ENCODE measurements at places on chromosomes 12 and 14. TPM values are rescaled to one million over a fixed set of nuclear protein-coding genes. Genes with fewer than 3 reads are reported as not detected.

GRCh38 chr14:89440986-89441909, 24.2 kb upstream of the FOXN3 start:
- no peak for DNase-seq

The GPR84 gene
- total RNA-seq: 1.2 TPM

DNA sequence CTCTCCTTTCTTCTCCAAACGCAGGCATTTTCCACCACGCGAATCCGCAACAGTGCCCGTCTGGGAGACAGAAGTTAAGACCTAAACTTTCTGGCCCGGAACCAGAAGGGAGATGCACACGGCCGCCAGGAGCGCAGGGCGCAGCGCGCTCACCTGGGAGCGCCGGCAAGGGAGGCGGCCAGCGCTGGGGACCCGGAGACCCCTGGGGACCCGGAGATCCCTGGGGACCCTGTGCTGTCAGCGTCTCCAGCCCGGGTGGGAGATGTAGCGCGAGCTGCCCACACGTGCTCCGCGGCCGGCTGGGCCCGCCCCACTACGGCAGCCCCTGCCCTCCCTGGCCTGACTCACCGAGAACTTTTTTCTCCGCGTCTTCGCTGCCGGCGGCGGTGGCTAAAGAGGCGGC, 620 bp downstream of the YBX3 start:
- peak; percentile 70 for DNase-seq

DNA sequence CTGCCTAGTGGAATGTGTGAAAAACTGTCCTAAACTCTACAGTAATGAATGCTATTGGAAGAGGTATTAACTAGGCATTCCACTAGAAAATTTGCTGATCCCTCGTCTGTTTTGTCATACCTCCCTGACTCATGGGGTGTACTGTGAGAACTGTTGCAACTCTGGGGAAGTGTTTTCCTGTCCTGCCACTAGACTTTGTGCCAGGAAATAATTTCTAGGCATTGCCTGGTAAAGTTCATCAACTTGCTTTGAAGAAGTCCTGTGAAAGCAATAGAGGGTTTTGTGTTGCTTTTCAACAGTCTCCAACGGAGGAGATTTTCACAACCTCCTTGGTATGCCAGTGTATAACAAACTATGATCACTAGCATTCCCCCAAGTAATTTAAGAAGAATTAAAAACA, 139.9 kb downstream of the AKAP6 start:
- no peak for DNase-seq

DNA sequence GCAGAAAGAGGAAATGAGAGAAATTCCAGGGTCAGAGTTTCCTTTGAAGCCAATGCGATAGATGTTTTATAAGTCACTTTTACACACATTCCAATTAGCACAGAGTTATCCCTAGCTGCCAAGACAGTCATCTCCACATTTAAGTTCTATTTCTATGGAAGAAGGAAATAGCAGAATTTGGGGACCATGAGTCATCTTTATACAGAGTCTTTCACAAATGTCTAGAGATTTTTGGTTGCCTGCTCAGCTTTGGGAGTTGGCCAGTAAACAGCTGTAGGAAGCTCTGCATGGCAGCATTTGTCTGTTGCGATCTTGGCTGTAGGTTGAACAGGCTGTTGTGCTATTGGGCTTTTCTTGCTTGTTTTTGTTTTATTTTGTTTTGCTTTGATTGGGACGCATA, 884.3 kb downstream of the GALC start:
- no peak for DNase-seq

The PRH2 gene
- not detected for total RNA-seq

GRCh38 chr12:31874961-31875608, 84.1 kb upstream of the RESF1 start:
- DNase-seq: peak; percentile 69

The FAR2 gene
- 7.6 TPM for total RNA-seq

DNA sequence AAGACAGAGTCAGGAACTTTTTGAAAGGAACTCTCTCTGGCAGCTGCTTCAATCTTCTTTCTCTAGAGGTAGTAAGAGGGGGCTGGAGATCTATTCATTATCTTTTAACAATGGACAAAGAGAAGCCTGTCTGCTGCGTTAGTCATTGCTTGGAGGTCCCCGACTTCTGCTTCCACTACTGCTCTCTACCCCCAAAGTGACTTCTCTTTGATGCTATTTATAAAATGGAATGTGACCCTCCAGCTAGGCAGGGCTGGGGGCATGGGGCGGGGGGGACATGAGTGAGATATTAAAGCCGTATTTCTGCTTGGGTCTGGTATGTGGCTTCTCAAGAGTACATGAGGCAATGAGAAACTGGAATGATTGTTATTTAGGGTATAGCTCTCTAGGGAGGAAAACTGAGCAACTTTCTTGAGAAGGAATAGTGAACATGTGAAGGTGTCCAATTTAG, 41.4 kb upstream of the NUDT4 start:
- DNase-seq: no peak

DNA sequence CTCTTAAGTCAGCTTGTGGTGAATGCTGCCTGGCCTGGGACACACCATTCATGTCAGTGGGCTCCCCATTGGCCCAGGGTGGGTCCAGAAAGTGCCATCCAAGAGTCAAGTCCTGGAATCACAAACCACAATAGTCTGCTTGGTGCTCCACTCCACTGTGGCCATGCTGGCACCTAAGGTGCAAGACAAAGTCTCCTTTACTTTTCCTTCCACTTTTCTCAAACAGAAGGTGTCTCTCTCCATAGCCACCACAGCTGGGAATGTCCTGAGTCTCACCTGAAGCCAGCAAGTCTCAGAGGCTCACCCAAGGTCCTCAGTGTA, 9.0 kb downstream of the RDH16 start:
- DNase-seq: no peak

The NOS1 gene
- total RNA-seq: not detected

The GPRC5D gene
- not detected for total RNA-seq

DNA sequence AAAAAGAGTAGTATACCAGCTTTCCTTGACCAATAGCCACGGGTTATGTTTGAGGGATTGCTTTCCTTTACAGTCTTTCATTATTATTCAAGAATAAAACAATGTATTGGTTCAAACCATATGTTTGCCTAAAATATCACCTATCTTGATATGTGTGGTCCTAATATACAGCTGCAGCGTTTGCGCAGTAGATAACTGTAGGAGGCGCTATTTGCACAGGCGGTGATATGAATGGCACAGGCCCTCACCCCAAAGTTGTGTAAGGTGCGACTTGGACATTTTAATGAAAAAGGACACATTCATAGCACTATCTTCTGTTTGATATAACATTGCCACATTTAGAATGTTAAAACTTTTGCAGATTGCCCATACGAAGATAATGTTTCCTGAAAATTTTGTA, 298.4 kb downstream of the TRHDE start:
- no peak for DNase-seq

DNA sequence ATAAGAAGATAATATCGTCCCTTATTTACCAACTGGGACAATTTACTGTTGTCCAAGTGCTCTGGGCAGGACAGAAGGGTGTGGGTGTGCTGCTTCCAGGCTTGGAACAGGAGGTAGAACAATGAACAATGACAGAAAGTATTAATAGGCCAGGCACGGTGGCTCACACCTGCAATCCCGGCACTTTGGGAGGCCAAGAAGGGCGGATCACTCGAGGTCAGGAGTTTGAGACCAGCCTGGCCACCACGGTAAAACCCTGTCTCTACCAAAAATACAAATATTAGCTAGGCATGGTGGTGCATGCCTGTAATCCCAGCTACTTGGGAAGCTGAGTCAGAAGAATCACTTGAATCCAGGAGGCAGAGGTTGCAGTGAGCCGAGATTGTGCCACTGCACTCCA, 2.5 kb downstream of the IFI27 start:
- DNase-seq: no peak

- no peak for DNase-seq
These were observed 173.6 kb upstream of the ALG10B start for GRCh38 chr12:38142974-38143373.

The MMP19 gene
- total RNA-seq: not detected

GRCh38 chr14:64878837-64879634, 671 bp downstream of the SPTB start:
- no peak for DNase-seq

GRCh38 chr14:91509878-91510170, 286 bp downstream of the PPP4R3A start:
- DNase-seq: no peak

The COL2A1 gene
- total RNA-seq: not detected

The SYCP3 gene
- total RNA-seq: 0.22 TPM

GRCh38 chr12:40224439-40225291, at the start of gene LRRK2:
LRRK2 (plus strand) TSS chr12:40224997; CDS start chr12:40225132, 135 bp downstream.
- DNase-seq: peak; percentile 44

- DNase-seq: no peak
These were observed 46.4 kb downstream of the TCHP start for GRCh38 chr12:109946505-109946904.

GRCh38 chr12:28489246-28489645, 299.0 kb downstream of the CCDC91 start:
- no peak for DNase-seq

GRCh38 chr12:16012117-16012516, 101.0 kb downstream of the DERA start:
- no peak for DNase-seq

Data from activated naive CD8-positive, alpha-beta T cell treated with anti-CD3 and anti-CD28 coated beads for 36 hours (primary cell).